Head of caudate nucleus (tissue), 42 donors: ENCODE measurements at places on chromosomes 5 and 9.

- DNase-seq, result no peak
Measured at GRCh38 chr5:1270933-1271914, 23.6 kb downstream of the TERT start.

- DNase-seq, result no peak
Measured at GRCh38 chr5:133618141-133618540, 5.8 kb upstream of the FSTL4 start.

GRCh38 chr9:89135591-89136166, 42.9 kb downstream of the SHC3 start:
- no peak for DNase-seq

DNA sequence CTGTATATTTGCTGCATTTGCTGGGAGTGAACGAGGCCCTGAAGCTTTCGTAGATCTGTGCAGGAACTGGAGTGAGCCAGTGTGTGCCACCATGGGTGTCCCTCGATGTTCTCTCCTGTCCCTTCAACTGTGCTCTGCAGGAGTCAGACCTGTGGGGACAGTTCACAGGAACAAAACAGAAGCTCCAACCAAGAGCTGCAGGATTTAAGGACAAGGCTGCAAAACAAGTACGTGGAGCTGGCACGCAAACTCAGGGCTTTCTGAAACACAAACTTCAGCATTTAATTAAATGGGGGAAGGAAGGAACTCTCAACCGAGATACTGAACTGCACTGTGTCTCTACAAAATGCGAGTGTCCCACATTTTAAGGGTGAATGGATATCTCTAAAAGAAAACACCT, 24.2 kb downstream of the BASP1 start:
- DNase-seq, result no peak

DNA sequence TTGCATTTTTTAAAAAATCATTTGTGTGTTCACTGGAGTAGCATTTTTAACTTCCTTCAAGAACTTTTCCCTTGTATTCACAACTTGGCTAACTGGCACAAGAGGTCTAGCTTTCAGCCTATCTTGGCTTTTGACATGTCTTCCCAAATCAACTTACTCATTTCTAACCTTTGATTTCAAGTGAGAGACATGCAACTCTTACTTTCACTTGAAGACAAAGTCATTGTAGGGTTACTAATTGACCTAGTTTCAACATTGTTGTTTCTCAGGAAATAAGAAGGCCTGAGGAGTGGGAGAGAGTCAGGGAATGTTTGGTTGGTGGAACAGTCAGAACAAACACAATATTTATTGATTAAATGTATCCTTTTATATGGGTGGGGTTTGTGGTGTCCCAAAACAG, 95.0 kb upstream of the C9orf72 start:
- no peak for DNase-seq

GRCh38 chr5:57406641-57407040, 76.0 kb downstream of the ACTBL2 start:
- no peak for DNase-seq

DNA sequence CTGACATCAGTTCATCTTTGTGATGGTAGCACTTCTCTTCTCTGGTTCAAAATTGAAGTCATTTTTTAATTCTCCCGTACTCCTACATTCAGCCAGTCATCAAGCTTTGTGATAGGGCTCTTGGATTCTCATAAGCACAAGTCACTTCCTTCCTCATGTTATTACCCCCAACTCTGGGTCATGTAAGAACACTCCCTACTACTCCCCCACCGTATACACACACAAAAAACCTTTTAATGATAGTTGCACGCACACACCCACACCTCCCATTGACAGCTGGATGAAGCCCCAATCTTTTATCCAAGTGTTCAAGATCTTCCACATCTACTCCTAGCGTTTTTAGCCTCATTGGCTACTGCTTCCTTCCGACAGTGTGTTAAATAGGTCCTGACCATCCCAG, 16.8 kb downstream of the KDM3B start:
- no peak for DNase-seq

GRCh38 chr5:176530393-176530982, 6.7 kb downstream of the RNF44 start:
- no peak for DNase-seq

- no peak for DNase-seq
Measured at GRCh38 chr5:93649234-93649900, 66.3 kb downstream of the NR2F1 start.

DNA sequence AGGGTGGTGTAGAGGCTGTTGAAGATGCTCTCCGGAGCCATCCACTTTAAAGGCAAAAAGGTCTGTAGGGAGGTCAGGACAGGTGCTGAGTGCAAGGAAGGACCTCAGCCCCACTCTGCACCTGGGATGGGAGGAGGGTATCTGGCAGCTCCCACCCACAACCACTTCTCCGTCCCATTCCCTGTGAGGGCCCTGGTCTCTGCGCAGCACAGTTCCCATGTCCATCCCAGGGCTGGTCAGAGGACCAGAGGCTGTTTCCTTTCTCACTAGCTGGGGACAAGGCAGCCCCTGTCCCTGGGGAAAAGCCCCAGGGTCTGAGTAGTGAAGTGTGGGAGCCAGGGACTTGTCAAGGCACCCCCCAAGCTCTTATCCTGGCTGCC, 33.7 kb upstream of the CSF1R start:
- DNase-seq, result no peak

DNA sequence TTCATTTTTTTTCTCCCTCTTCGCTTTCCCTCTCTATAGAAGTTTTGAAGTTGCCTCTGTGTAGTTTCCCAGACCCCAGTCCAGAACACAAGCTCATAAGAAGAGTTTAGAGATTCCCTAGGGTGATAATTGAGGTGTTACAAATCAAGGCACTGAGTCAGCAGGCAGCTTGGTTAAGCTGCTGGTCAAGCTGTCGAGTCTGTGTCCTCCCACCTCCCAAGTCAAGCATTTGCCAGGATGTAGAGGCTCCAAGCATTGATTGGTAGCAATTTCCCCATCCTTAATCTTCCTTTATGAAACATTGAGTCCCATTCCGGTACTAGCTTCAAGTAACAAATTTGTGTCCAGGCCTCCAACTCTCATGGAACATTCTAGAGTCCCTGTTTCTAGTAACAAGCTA, 47.5 kb upstream of the SLC1A1 start:
- DNase-seq, result no peak

DNA sequence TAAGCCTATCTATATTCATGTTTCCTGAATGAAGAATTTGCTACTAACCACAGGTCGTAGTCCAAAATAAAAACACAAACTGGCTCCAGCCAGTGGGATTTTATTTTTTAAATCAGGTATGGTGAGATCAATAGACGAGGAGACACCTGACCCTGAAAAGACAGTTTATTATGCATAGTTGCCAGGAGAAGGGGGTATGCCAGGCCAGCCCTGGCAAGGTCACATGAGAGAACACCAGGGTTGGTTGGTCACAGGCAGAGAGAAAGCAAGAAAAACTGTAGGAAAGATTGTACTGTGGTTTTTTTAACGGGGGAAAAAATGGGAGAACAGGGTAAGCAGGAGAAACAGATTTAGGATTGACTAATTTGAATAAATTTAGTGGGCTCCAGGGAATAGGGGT, 125.3 kb downstream of the CDH18 start:
- DNase-seq, result no peak

GRCh38 chr5:150658699-150659265, 2.3 kb upstream of the MYOZ3 start:
- DNase-seq, result peak; percentile 21

- no peak for DNase-seq
Measured at GRCh38 chr9:107049046-107049802, 186.3 kb downstream of the ZNF462 start.

GRCh38 chr9:138101444-138102234, 224.1 kb downstream of the CACNA1B start:
- DNase-seq, result no peak

DNA sequence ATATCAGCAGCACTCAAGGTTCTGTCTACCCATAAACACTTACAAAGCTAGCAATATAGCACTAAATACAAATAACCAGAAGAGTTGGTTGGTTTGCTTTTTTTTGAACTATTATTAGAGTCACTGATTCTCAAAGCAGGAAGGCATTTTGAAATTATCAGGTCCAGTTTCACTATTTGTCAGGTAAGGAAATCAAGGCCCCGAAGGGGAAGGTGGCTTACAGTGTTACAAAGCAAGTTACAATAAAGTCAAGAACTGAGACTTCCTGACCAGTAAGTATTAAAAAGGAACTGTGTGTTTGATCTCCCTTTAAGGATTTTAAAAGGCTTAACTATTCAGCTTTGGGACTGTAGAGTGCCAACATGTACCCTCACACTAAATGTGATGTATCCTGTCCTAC, 10.8 kb downstream of the C5orf15 start:
- DNase-seq, result no peak

GRCh38 chr5:154285661-154286408, 95.3 kb downstream of the GALNT10 start:
- DNase-seq, result no peak

DNA sequence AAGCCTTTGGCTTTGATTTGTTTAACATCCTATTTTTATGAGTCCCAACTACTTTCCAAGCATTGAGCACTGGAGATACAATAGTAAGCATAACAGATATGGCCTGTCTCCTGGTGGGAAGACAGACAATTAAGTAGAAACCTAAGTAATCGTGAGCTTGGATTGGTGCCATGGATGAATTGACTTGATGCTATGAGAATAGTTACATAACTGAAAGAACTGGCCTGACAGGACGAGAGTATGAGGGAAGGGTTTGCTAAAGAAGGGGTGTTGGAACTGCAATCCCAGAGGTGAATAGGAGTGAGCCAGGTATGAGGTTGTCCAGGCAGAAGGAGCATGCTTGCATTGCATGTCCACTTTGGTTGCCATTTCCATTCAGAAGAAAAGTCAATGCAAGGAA, 52.4 kb downstream of the GPR21 start:
- no peak for DNase-seq

DNA sequence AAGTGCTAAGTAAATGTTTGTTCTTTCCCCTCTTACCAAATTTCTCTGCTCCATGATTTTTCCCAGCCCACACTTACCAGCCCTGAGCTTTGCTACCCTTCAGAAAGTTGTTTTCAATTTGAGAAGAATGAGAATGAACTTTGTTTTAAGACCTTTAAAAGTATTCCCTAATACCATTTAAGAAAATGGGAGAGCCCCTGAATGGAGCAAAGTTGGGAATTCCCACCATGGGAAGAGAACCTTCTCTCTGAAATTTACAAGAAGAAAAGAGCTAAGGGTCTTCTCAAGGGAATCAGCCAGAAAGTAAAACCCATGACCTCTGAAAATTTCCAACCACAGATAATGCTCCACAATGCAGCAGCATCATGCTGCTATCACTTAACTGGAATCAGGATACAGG, 17.7 kb downstream of the ZNF366 start:
- no peak for DNase-seq

GRCh38 chr5:145811834-145812625, 23.1 kb downstream of the PRELID2 start:
- no peak for DNase-seq
